ENCODE measurements at places on chromosomes 6 and 20.
A peak's percentile ranks its signal among the peaks of the same experiment; 100 is the strongest.

- DNase-seq: no peak
Observed at GRCh38 chr20:53834062-53834442, 236.3 kb downstream of the BCAS1 start.

GRCh38 chr6:112337209-112337638 lies 9.9 kb upstream of the RFPL4B start:
- DNase-seq: peak; percentile 88

GRCh38 chr6:143099647-143100046 lies 39.0 kb downstream of the AIG1 start:
- no peak for DNase-seq

DNA sequence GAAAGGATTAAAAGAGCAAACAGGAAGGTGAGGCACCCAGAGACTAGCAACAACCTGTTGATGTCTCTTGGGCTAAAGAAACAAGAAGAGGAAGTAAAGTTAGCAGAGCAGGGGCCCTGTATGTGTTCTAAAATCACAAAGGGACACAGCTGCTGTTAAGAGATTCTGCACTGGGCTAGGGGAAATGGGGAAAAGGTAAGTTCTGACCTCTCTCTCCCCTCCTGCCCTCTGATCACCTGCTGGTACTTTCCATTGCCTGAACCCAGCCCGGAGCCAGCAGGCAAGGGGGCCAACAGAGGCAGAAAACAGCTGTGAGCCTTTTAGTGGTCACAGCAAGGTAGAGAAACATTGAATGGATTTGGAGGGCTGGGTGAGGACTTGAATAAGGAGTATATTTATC lies 13.5 kb upstream of the CNR1 start:
- DNase-seq: no peak

GRCh38 chr6:164037171-164037870 lies 622.8 kb downstream of the QKI start:
- DNase-seq: no peak

DNA sequence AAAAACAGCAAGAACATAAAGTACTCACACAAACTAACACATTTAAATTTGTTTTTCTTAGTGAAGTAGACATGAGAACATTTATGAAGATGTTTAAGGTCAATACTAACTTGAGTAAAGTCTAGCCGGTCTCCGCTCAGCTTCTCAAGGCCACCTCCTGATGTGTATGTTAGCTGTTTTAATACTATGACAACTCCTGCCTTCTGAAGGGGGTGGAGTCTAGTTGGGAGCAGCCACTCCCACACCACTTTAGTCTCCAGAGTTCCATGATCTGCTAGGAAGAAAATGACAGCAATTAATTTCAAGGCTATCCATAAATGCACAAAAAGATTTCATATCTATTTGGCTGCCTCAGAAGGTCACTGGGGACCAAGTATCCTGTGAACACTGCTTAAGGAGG lies at the start of gene GSTA3:
Gene GSTA3, minus strand, starts transcription at position 168 of the 400 bp plus-strand sequence. CDS start 3,864 bp downstream, outside the sequence.
- no peak for DNase-seq

GRCh38 chr6:89475634-89476033 lies 42.7 kb downstream of the ANKRD6 start:
- no peak for DNase-seq

DNA sequence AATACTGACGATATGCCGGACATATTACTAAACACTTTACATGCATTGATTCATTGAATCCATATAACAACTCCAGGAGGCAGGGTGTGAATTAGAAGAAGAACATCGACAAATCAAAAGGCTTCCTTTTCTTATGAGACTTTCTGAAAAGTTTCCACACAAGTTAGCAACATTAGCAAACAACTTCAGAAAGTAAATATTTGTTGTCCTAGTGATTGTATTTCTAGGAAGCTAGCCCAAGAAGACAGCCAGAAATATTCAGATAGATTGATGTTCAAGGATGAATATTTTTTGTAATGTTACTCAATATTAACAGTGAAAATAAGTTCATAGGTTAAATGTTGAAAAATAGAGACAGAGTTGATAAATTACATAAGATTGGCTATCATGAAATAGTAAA lies 120.6 kb downstream of the GFRAL start:
- DNase-seq: no peak

- peak; percentile 83 for DNase-seq
Observed at GRCh38 chr6:37717836-37718251, 20.2 kb upstream of the MDGA1 start.

GRCh38 chr6:18545726-18546125 lies 158.6 kb downstream of the RNF144B start:
- DNase-seq: no peak

DNA sequence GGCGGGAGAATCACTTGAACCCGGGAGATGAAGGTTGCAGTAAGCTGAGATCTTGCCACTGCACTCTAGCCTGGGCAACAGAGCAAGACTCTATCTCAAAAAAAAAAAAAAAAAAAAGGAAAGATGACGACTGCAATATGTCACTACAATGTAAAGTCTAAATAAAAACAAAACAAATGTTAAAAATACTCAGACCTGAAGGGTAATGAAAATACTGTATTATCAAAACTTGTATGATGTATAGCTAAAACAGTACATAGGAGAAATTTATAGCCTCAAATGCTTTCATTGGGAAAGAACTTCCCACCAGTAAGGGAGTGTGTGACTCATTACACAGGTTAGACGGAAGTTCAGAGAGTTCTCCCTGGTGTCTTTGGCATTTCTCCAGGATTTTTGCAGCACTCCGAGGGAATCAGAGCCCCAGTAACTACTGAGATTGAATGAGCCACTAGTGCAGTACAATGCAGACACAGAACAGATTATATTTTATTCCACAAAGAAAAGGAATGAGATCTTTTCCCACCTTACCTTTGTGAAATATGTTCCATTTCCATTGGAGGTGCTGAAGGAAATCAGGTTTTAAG lies 12.5 kb upstream of the RALGAPB start:
- DNase-seq: peak; percentile 71

- DNase-seq: no peak
Observed at GRCh38 chr20:34085544-34086040, 26.5 kb downstream of the EIF2S2 start.

- DNase-seq: no peak
Observed at GRCh38 chr6:138107752-138108592, 753 bp upstream of the PERP start.

GRCh38 chr6:70171236-70171635 lies 131.6 kb downstream of the COL9A1 start:
- DNase-seq: peak; percentile 15

GRCh38 chr20:54624706-54625390 lies 149.5 kb downstream of the DOK5 start:
- DNase-seq: peak; percentile 67

DNA sequence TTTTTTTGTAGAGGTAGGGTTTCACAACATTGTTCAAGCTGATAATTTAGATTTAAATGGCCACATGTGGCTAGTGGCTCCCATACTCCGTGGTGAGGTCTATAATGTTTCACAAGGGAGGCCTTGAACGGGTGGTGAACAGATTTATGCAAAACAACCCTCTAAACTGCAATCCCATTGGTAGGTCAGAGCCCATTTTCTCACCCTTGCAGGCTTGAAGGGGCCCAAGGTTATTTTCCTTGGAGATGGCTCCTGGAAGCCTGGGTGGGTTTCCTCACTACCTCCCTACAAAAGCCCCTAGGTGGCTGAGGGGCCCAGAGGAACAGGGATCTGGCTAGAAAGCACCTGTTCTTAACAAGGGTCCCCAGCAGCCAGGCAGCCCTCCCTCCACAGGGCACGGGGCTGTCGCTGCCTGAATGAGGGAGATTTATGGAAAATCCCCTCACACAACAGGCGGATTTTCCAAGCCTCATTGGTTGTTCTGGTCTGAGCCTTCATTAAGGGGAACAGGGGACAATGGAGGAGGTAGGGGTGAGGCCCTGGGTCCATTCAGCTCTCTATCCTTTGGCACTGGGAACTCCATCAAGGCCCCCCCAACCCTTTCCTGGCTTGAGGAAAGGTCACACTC lies 64.6 kb downstream of the VEGFA start:
- DNase-seq: no peak

GRCh38 chr20:33883164-33883563 lies 72.0 kb downstream of the CHMP4B start:
- no peak for DNase-seq

DNA sequence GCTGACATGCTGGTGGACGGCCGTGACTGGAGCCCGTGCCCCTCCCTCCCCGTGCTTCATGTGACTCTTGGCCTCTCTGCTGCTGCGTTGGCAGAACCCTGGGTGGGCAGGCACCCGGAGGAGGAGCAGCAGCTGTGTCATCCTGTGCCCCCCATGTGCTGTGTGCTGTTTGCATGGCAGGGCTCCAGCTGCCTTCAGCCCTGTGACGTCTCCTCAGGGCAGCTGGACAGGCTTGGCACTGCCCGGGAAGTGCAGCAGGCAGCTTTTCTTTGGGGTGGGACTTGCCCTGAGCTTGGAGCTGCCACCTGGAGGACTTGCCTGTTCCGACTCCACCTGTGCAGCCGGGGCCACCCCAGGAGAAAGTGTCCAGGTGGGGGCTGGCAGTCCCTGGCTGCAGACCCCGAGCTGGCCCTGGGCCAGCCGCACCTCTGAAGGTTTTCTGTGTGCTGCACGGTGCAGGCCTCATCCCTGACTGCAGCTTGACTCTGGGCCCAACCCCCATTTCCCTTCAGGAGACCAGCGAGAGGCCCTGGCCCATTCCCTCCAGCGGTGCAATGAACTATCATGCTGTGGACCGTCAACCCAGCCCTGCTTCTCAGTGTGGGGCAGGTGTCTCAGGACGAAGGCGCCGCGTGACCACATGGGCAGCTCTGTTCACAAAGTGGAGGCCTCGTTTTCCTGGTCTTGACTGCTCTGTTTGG lies 8.1 kb downstream of the NPBWR2 start:
- no peak for DNase-seq

DNA sequence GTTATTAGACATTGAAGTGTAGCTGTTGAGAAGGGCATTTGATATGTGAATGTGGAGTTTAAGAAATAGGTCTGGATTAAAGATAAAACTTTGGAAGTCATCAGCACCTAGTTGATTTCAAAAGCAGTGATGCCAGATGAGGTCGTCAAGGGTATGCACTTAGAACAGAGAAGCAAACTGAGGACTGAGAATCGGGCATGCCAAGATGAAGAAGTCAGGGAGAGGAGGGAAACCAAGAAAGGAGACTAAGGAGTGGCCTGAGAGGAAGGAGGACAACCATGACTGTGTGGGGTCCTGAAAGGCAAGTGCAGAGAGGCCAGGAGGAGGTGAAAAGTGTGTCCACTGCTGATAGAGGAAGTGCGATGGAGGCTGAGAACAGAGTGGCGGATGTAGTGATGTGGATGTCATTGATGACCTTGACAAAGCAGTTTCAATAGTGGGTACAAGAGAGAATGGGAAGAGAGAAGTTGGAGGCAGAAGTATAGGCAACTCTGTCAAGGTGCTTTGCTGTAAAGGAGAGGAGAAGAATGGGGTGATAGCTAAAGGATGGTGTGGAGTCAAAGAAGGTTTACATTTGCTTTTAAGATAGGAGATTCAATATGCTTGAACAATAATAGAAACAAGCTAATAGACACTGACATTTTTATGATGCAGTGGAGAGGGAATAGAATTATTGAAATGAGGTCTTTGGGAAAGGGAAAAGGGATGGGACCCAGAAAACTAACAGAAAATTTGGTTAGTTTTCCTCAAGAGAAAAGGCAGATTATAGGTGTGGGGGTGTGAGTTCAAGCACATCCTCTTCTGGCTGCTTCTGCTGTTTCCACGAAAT lies 139.7 kb upstream of the TMEM170B start:
- DNase-seq: no peak

- DNase-seq: peak; percentile 33
Observed at GRCh38 chr6:9250852-9251251, 815.5 kb upstream of the SLC35B3 start.

DNA sequence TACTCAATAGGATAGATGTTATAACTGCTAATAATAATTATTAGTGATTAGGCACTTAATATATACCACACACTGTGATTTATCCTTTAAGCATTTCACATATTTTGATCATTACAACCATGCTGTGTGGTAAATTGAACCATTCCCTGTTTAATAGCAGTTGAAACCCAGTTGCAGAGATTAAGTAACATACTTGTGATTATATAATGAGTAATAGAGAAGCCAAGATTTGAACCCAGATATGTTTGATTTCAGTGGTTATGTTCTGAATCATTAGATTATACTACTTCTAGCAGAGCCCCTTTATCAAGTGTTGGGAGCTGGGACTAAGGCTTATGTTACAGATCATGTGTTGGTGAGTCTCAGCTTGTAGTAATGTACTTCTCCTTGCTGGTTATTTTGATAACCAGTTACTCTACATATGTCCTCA lies 44.1 kb downstream of the STK4 start:
- DNase-seq: peak; percentile 59

DNA sequence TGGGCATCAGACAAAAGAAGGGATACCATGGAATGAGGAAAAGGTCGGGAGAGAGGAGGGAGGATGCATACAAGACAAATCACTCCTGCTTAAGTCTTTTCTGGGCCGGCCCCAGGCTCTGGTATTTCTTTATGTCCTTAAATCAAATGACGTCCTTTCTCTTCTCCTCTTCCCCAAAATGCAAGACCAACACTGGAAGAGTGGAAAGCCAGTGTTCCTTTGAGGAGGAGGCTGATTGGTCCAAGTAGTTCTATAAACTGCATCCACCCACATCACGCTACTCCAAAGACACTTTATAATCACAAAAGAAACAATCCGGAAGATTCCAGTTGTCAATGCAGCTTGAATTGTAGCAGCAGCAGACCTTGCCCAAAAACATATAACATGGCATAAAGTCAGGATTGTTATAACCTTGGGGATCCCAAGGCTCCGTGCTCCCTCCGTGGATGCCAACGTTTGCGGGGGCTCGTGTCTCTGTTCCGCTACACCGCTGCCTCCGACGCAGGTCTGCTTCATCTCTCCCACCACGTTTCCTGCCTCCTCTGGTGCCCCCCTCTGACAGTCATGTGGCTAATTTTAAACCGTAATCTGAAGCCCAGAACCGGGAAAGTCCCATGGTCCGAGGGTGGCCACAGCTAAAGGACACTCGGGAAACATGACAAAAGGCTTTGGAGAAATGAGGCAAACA lies 47.1 kb downstream of the MCUR1 start:
- peak; percentile 58 for DNase-seq

GRCh38 chr20:1697592-1697991 lies 40.0 kb upstream of the SIRPG start:
- DNase-seq: no peak

- DNase-seq: no peak
Observed at GRCh38 chr6:90238496-90239266, 58.0 kb downstream of the BACH2 start.

- DNase-seq: no peak
Observed at GRCh38 chr6:138012682-138013081, 94.5 kb downstream of the PERP start.

GRCh38 chr20:34268851-34269636 lies 27.8 kb downstream of the ASIP start:
- peak; percentile 18 for DNase-seq
